Kidney epithelial cell (primary cell): ENCODE measurements at places on chromosomes 4 and X. TPM values are rescaled to one million over a fixed set of nuclear protein-coding genes. Genes with fewer than 3 reads are reported as not detected.

Gene AKAP4
- total RNA-seq: not detected in 2 replicates

Gene DCX
- total RNA-seq: not detected in 2 replicates

Gene CDKL2
- 3.9 and 4.1 TPM in 2 replicates for total RNA-seq

- no peak for DNase-seq
Observed at GRCh38 chr4:94530073-94530472, 78.3 kb downstream of the PDLIM5 start.
